Choroid plexus epithelial cell (primary cell): ENCODE measurements at places on chromosomes 2 and 18.

DNA sequence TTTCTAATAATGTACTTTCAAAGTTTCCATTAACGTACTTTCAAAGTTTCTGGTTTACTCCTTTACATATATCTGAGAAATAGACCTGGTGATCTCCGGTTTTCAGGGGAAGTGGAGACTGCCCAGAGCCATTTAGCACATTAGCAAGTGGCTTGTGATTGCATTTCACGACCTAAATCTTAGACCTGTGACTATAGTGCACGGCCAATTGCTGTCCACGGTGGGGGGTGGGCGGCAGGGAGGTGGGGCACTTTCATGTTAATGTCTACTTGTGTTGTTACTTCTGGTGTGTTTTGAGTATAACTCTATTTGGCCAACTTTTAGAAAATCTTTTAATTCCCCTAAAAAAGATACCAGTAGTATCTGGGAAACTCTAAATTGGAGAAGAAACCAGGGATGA lies 11.3 kb downstream of the GATA6 start:
- DNase-seq: no peak

DNA sequence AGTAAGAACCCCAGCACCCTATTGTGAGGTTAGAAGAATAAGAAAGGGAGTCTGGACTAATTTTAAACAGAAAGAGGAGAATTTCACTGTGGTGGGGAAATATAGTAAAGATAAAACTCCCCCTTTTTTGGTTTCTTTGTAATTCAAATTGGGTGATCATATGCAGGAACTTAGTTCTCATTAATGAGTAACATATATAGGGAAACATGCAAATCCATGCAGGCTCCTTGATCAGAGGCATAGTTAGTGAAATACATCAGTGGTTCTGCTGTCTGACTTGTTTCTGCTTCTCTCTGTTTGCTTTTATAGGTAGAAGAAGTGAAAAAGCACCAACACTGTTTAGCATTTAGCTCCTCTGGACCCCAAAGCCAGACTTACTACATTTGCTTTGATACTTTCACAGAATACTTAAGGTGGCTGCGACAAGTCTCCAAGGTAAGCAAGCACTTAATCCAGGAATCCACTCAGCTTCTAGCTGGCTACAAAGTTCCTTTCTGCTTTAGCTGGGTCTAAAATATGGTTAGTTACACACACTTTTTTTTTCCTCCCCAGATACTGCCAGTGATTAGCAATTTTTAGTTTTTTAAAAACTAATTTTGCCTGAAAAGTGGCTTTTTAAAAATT lies 123.2 kb downstream of the PHLPP1 start:
- no peak for DNase-seq

GRCh38 chr2:219642465-219643083 lies 15.1 kb downstream of the SLC4A3 start:
- DNase-seq: peak; percentile 98

GRCh38 chr2:55355451-55355850 lies 64.2 kb downstream of the CCDC88A start:
- no peak for DNase-seq

GRCh38 chr2:99106913-99107312 lies 34.6 kb upstream of the C2orf15 start:
- no peak for DNase-seq

- DNase-seq: no peak
Measured at GRCh38 chr2:200425026-200425821, 84.6 kb downstream of the KCTD18 start.

GRCh38 chr2:232581725-232582124 lies 31.2 kb downstream of the EIF4E2 start:
- no peak for DNase-seq

DNA sequence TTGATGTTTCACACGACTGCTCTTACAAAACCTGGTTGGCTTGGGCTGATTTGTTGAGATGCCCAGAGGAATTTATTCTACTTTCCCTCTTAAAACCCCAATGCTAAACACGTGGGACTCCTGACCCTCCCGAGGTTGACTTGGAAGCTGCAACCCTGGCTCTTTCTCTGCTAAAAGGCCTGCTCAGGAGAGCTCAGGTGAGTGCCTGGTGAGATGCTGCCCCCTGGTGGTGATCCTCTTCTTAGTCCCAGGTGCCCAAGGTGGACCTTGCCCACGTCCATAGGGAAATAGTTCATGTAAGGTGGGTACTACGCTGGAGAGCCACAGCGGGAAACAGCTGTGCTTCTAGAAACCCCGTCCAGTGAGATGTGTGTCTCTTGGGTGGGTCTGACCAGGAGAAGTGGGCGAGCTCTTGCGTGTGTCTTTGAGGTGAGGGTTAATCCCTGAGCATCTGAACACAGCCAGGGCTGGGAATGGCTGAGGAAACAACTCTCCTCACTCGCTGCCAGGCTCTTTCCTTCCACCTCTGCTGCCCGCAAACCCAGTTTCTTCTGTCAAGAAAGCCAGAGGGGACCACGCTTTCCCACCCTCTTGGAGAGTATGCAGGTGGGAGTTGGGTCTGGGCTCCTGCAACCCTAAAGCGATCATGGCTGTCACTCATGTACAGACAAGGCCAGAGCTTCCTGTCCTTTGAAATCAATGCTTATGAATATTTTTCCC lies 25.5 kb upstream of the PXDN start:
- DNase-seq: peak; percentile 76

GRCh38 chr2:105627534-105627933 lies 117.2 kb upstream of the NCK2 start:
- no peak for DNase-seq

- no peak for DNase-seq
Measured at GRCh38 chr2:49664827-49665226, 510.5 kb upstream of the FSHR start.

- peak; percentile 46 for DNase-seq
Measured at GRCh38 chr2:157849591-157849990, 26.5 kb downstream of the ACVR1 start.

- DNase-seq: peak; percentile 86
Measured at GRCh38 chr2:112812318-112813267, 24.0 kb downstream of the IL1B start.

GRCh38 chr2:148754864-148755263 lies 110.3 kb downstream of the EPC2 start:
- DNase-seq: no peak

DNA sequence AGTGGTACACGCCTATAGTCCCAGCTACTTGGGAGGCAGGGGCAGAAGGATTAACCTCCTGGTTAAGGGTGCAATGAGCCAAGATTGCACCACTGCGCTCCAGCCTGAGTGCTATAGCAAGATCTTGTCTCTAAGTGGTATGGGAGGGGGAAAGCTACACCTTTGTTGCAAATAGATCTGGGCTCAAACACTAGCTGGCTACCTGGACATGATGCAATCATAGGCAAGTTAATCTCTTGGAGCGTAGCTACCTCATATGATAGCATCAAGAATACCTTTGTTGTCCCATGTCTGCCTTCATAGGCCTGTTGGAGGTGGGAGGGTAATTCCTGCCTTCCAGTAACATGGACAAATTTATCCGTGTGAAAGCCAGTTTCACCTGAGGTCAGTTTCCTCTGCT lies 15.7 kb downstream of the KLHL29 start:
- no peak for DNase-seq

DNA sequence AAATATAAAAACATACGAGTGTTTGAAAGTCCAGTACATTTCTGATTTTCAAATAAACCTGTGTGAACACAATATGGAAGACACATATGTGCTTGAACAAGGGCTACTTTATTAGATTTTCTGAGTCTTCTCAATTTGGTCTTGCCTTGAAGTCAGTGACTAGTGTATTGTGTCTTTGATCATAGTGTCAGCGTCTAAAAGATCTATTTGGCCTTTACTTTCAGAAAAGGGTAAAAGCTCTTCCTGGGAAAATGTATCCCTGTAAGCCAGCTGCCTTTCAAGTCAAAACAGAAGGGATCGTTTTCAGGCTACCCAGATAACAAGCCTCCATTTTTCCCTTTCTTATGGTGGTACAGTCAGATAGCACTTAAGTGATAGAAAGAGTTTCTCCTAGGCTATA lies 471.9 kb downstream of the CMPK2 start:
- DNase-seq: no peak

DNA sequence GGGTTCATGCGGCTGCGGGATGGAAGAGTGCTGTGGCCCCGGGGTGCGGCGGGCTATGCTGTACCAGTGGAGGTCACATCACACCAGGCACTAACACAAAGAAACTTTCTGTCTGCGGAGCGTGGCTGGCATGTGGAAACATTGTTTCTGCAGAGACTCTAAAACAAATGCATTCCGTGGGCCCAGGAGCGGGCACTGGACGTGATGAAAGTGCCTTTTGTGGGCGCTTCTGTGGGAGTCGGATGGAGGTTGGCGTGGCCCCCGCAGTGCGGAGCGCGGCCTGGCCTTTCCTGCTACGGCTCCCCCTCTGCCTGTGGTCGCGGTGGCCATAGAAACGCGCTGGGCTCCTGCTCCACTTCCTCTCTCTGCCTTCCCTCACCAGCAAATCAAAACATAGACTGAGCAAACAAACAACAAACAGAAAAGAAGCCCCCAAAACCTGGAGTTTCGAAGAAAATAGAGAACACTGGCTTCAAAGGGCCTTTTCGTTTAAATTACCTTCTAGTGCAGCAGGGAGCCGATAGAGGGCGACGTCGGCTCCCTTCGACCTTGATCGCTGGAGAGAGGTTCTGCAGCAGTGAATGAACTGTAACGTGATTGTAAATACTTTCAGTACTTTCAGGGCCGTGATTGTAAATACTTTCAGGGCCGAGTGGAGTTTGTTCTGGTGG lies 51.4 kb downstream of the KIF5C start:
- DNase-seq: peak; percentile 51

GRCh38 chr2:20532634-20533437 lies 86.0 kb downstream of the RHOB start:
- DNase-seq: no peak

- no peak for DNase-seq
Measured at GRCh38 chr18:78794071-78794430, 185.6 kb upstream of the SALL3 start.

- DNase-seq: no peak
Measured at GRCh38 chr2:112153179-112153490, 14.9 kb downstream of the FBLN7 start.

- DNase-seq: no peak
Measured at GRCh38 chr2:156057647-156058046, 274.9 kb downstream of the NR4A2 start.

DNA sequence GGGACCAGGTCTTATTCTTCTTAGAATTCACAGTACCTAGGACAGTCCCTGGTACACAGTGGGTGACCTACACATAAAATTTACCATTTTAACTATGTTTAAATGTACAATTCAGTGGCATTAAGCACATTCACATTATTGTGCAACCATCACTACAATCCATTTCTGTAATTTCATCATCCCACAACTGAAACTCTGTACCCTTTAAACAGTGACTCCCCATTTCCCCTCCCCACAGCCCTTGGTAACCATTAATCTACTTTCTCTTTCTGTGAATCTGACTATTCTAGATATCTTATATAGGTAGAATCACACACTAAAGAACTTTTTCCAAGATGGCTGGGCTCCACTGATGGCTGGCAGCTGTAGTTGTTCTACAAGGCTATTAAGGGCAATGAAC lies 41.6 kb downstream of the GFPT1 start:
- peak; percentile 46 for DNase-seq

DNA sequence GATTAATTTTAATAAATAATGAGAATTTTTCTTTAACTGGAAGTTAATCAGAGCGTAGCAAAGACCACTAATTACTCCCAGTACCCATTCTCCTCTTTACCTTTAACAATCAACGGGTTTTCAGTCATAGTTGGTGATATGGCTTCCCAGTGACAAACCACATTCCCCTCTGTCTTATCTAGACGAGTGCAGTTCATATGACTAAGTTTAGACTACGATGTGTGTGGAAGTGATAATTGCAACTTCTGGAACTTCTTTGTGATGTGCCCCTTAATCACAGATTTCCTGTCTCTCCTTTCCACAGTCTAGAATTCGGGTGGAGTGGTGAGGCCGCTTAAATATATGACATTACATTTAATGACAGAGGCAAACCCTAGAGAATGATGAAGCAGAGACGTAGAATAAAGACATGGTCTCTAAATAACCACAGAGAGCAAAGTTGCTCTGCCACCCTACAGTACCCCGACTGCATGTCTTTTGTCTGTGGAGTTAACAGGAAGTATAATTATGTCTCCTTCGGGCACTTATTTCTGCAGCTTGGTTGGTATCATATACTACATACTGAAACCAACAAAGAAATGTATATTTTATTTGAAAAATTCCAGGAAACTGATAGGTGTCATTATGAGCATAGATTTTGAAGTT lies 693.3 kb upstream of the CDH7 start:
- DNase-seq: no peak

GRCh38 chr2:17163638-17164037 lies 354.6 kb downstream of the RAD51AP2 start:
- DNase-seq: no peak

GRCh38 chr2:109059474-109060165 lies 69.4 kb upstream of the SH3RF3 start:
- DNase-seq: no peak

GRCh38 chr2:7119132-7119835 lies 202.1 kb downstream of the RNF144A start:
- peak; percentile 56 for DNase-seq

DNA sequence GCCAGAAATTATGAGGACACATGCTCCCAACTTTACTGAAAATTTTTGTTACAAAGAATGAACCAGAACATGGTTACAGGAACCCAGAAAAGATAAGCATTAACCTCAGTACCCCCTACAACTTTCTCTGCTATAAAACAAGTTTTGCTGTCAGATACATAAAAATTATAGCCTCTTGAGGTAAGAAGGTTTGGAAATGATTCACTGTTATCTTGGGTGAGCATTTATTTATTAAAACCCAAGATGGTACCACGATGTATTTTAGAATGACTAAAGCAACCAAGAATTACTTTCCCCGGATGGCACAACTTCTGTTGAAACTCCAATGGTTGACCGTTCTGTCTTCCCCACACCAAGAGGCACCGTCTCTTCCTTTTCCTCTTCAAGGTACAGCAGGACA lies 72.9 kb downstream of the RBMS1 start:
- DNase-seq: no peak

GRCh38 chr18:47283476-47283875 lies 32.0 kb upstream of the SKOR2 start:
- peak; percentile 46 for DNase-seq
